ENCODE measurements at places on chromosomes 4 and X.

DNA sequence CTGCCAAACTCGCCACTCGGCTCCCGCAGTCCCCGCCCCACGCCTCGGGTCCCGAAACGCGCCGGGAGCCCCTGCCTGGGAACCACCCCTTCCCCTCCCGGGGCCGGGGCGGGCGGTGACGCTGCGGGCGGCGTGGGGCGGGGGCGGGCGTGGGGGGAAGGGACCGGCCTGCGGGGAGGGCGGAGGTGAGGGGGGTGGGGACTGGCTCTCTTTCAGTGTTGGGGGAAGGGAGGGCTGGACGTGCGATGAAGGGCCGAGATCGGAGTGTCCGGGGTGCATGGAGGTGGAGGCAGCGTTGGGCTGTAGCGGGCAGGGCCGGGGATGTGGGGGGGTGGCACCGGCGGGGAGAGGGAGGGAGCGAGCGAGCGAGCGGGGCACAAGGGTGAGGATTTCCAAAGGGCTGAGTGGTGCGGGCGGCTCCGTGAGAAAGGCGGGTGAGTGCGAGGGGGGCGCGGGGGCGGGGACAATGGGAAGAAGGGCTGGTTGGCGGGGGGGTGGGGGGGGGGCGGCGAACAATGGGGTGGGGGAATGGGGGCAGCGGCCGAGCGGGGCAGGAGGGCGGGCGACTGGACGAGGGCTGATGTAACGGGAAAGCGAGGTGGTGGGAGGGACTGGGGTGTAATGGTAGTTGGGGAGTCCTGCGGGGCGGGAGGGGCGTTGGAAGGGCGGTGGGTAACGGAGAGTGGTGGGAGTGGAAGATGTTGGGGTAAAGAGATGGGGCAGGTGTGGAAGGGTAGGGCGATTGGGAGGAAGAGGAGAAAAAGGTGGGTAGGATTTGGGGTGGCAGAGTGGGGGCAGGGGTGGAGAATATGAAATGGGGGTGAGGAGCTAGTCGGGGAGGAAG, 578 bp downstream of the DCUN1D4 start:
- peak; percentile 74 for DNase-seq

DNA sequence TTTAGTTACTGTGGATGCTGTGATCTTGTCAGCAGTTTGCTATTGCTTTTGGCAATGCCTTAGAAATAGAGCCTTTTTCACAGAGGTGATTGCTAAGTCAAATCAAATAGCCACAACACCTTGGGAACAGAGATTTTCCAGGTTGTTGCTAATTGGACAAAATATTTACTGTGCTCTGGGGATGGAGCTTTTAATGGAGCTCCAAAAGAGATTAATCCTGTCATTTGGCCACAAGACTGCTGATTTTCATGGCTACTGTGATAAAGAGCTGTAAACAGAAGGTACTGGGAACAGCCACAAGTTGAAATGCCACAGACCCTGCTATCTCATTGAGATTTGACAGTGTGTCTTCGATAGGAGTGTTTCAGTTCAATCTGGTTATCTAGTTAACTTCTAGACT, 1715.2 kb upstream of the ADGRL3 start:
- DNase-seq, result no peak

GRCh38 chr4:169869490-169869889, 111.7 kb upstream of the HPF1 start:
- no peak for DNase-seq

GRCh38 chr4:127965803-127966175, 583 bp downstream of the ABHD18 start:
- DNase-seq, result no peak

DNA sequence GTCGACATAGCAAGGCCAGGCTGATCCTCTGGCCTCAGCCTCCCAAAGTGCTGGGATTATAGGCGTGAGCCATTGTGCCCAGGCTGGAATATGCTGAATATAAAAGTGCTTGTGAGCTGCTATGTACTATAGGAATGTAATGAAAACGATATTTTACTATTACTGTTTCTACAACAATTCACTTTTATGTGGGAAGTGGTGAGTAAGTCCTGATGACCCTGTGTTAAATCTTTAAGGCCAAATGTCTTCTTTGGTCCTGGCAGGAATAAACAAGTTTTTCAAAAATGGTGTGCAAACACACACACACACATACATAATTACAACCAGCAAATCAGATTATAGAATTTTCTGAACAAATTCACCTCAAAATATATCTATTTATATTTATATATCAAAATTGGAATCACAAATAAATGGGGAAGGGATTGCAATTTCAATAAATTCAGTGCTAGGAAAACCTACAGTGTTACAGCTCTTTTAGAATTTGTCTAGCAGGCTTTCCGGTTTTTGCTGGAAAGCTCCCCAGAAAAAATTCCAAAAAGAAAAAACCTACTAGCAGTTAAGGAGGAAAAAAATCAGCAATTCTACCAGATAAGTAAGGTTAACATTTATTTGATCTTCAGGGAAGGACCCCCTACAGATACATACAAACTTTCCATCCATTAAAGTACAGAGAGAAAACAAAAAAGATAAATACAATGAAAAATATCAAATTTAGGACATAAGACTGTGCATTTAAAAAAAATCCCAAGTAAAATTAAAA, 17.9 kb downstream of the SMIM14 start:
- DNase-seq, result peak; percentile 20

GRCh38 chr4:26105337-26105736, 191.3 kb downstream of the SMIM20 start:
- DNase-seq, result no peak

GRCh38 chrX:149704664-149705063, 7.2 kb upstream of the MAGEA11 start:
- DNase-seq, result no peak

- DNase-seq, result no peak
These were observed 92.0 kb downstream of the PDGFRA start for GRCh38 chr4:54320826-54321685.

- no peak for DNase-seq
These were observed 102.7 kb downstream of the TAB3 start for GRCh38 chrX:30786374-30786773.

- peak; percentile 43 for DNase-seq
These were observed 119.1 kb upstream of the OTUD4 start for GRCh38 chr4:145299380-145300076.

GRCh38 chr4:41579043-41579442, 41.1 kb downstream of the LIMCH1 start:
- DNase-seq, result no peak

GRCh38 chr4:121696581-121697461, at the start of gene ANXA5:
TSS of gene ANXA5 (minus strand) at chr4:121696980. CDS start at chr4:121696589, 391 bp downstream.
- DNase-seq, result peak; percentile 91

DNA sequence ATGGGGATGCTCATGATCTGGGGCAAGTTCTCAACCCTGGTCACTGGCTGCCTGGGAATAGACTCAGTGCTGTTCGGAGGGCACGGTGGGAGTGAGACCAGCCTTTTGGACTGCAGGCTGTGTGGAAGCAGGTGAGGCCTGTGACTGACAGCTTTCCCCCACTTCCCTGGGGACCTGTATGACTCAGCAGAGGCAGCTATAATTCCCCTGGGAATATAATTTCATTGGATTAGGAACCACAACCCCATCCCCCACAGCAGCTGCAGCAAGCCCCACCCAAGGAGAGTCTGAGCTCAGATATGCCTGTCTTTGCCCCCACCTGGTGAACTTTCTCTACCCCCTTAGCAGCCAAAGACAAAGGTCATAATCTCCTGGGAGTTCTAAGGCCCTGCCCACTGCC, 408.6 kb downstream of the PPP3CA start:
- DNase-seq, result no peak

GRCh38 chr4:54144199-54144598, 44.2 kb downstream of the GSX2 start:
- no peak for DNase-seq

DNA sequence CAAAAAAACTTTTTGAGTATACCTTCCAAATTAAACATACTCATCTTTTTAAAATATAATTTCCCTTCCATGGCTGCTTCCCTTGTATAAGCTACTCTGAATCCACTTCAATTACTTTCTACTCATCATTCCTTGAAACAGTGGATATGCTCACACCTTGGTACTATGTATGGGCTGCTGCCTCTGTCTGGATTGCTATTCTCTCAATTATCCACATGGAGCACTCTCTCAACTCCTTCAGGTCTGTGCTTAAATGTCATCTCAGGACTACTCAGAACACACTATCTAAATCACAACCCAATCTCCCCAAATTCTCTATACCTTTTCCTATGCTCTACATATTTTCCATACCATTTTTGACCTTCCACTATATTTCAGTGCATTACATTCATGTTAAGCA, 898.9 kb upstream of the EPHA5 start:
- DNase-seq, result no peak

DNA sequence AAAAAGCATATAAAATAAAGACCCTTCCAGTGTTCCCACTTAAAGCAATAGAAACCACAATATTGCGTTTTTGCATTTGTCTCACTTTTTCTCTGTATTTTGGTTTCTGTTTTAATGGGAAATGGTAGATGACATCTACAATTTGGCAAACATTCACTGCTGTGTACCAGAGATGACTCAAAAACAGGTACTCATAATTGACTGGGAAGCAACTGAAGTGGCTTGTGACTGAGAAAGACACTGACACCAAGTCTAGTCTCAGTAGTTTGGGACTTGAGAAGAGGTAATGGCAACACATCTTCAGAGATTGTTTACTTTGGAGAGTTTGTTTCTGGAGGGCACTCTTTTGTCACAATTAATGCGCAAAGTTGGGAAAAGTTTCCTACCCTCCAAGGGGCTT, 42.0 kb downstream of the AREG start:
- DNase-seq, result no peak

DNA sequence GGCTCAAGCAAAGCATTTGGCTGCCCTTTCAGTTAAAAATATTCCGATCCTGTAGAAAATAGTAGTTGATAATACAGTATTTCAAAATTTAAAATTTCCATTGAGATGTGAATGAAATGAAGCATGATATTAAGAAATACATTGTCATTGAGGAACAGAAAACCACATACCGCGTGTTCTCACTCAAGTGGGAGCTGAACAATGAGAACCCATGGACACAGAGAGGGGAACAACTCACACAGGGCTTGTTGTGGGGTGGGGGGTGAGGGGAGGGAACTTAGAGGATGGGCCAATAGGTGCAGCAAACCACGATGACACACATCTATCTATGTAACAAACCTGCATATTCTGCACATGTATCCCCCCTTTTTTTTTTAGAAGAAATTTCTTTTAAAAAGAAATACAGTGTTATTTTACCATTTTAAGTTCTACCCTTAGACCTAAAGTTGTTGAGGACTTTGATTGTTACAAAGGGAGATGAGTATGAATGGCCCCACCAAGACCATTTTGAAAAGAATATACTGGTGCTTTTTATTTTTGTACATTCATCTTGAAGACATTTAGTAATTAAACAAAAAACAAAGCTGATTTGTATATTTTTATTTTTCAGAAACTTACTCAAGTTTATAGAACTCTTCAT, 52.0 kb upstream of the IL13RA1 start:
- DNase-seq, result no peak

DNA sequence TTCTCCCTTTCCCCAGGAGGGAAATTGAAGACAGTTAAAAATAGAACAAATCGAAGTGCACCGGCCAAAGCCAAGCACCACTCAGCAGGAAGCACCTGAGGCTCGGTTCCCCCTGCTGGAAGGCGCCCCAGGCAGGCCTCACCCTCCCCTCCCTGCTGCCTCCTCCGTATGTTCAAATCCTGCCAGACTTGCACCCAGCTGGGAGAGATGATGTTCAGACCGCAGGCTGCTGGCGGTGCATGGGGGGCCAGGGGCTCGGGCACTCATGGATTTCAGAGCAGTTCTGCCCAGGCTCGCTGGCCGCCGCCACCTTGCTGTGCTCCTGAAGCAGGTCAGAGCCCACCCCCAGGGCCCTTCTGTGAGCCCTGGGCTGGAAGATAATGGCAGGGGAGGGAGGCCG, 91.4 kb downstream of the DCTD start:
- DNase-seq, result no peak
